T-helper 1 cell (primary cell): ENCODE measurements at places on chromosomes 2 and 18.

DNA sequence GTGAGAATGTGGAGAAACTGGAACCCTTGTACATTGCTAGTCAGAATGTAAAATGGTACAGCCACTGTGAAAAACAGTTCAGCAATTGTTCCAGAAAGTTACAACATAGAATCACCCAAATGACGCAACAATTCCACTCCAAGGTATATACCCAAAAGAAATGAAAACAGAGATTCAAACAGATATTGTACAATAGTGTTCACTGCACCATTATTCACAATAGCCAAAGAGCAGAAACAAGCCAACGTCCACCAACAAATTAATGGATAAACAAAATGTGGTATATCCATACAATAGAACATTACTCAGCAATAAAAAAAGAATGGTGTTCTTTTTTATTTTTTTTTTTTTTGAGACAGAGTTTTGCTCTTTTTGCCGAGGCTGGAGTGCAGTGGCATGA, 10.9 kb downstream of the CLASP1 start:
- DNase-seq = no peak

GRCh38 chr2:208607694-208608093, 201.1 kb downstream of the PTH2R start:
- no peak for DNase-seq

GRCh38 chr2:28358668-28359201, 33.9 kb upstream of the FOSL2 start:
- no peak for DNase-seq

- DNase-seq = no peak
Observed at GRCh38 chr18:29383311-29384273, 1206.7 kb upstream of the CDH2 start.

DNA sequence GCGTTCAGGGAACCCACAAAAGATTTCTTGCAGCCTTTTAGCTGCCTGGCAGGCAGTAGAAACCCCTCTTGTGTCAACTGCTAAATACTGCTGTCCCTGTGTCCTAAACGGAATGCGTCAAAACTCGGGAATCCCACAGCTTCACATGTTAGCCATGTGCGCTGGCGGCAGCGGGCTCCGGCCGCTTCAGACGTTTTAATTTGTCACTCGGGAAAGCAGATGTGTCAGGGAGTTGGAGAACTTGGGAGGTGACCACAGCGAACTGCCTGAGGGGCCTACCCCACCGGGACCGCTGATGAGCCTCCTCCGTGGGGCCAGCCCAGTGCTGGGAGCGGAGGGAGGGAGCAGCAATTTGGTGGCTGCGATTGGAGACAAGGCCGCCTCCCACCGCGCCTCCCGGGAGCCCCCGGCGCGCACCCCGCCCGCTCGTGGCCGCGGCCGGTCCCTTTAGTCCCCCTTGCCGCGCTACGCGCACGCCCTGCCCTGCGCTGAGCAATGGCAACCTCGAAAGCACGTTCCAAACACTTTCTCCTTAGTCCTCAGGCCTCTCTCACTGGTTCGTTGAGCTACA, 146.1 kb upstream of the SATB2 start:
- no peak for DNase-seq

GRCh38 chr2:38074764-38075506, 1.0 kb downstream of the CYP1B1 start:
- DNase-seq = no peak

GRCh38 chr2:56102866-56103265, 80.9 kb upstream of the CCDC85A start:
- no peak for DNase-seq

DNA sequence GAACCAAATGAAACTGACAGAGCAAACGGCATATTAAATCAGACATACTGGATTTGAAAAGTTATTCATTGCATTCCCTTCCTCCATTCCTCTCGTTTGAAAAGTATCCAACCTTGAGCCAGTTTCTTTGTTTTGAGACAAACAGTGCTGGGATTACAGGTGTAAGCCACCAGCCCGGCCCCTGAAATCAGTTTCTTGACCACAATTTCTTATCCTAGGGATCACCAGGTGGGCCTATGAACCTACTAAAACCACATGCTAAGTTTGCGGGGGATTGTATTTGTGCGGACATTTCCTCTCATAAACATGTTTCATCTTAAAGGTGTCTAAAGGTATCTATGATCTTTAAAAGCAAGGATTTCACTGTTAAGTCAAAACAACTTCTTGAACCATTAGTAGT, 11.6 kb downstream of the PTPN2 start:
- no peak for DNase-seq

DNA sequence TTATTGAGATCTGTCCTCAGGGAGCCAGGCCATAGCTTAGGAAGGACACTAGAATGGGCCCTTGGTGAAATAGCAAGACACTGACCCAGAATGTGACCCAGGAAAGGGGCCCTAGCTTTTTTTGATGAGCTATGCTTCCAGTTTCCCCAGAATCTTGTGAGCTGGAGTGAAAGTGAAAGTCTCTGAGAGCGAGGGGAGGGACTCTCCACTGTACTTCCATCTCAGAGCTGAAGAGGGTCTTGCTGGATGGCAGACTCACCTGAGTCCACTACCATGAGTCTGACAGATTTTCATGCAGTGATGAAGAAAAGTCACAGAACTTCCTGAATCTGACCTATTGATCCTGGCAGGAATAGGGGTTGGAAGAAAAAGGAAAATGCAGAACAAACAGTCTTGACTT, 3.1 kb downstream of the ARHGAP25 start:
- DNase-seq = no peak

DNA sequence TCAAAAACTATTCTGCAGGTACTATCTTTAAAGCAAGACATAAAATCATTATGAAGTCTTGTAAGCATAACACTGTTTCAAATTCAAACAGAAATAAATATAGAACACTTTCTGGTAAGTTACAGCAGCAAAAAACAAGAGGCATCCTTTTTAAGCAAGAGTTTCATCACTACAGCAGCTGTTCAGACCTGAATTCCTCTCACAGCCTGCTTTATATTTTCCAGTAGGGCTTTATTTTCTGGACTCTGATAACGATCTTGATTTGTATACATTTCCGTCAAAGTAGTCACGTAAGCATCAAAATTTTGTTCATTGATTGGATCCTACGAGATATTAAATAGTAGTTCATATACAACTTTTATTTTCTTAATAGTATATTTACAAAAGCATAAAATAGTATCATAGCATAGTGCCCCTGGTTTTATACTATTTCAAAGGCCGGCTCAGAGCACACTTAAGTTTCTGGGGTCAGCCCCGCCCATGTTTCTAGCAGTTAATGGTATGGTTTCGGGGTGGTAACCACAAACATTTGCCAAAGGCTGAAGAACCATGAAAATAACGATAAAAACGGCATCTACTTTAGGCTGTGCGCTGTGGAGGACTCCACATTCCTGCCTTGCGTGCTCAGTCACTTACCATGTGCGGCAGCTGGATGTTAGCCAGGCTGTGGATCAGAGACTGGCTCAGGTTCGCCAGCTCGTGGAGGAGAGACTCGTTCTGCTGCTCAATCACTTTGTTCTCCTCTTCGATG, 47.5 kb upstream of the PXDN start:
- DNase-seq = no peak

DNA sequence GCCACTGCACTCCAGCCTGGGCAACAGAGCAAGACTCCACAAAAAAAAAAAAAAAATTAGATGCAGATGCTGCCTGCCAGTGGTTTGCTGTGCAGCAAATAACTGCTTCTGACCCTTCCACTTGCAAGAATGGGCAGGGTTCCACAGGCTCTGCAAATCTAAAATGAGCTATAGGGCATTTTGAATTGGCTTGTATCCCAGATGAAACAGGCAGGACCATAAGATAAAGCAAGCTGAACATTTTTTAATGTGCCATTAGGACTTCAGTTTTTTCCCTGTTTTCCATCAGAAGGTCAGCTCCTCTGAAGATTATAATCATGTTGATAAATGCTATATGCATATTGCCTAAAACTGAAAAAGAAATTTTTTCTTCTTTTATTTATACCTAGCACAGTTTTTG, 15.7 kb upstream of the FZD7 start:
- DNase-seq = no peak

GRCh38 chr2:191954451-191954850, 107.6 kb upstream of the CAVIN2 start:
- no peak for DNase-seq

GRCh38 chr2:84450288-84451227, 8.5 kb downstream of the SUCLG1 start:
- no peak for DNase-seq

DNA sequence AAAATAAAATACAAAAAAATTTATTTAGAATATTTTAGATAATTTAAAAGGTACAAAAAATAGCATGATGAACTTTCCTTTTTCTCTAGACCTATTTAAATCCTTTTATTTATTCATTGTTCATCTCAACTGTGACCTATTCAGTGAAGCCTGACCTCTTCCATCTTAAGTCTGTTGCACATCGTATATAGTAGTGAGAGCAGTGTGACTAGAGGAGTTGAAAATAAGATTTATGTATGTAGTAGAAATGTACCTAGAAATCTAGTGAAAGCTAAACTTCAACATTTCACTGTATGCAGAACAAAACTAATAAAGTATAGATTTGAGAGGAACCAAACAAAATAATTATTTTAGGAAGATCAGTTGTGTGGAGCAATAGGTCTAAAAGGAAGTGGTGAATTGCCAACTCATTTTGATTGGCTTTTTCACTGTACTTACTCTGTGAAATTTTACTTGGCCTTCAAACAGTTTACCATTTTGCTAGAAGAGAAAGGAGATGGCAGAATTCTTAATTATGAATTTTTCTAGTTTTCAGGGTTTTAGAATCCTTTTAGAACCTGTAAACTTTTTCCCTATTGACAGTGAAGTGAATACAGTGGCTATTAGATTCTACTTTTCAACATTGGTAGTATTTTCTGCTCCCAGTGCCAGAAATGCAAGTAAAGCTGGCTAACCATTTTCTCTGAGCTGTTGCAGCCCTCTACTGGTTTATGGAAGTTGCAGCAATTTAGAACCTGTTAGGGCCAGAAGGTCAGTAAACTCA, 11.0 kb downstream of the ANKRD12 start:
- DNase-seq = peak; percentile 68

- no peak for DNase-seq
Observed at GRCh38 chr2:31235504-31235902, 1.6 kb downstream of the EHD3 start.

DNA sequence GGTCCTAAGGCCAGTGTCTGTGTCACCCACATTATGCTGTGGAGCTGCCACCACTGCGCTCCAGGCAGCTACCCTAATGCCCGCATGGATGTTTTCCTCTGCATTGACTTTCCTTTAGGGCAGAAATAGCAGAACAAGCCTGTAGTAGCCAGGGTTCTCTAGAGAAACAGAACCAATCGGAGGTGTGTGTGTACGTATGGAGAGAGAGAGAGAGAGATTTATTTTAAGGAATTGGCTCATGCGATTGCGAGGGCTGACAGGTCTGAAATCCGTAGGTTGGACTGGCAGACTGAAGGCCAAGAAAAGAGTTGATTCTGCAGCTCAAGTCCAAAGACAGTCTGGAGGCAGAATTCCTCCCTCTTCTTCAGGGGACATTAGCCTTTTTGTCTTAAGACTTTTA, 110.3 kb downstream of the LAMA3 start:
- no peak for DNase-seq
